ENCODE measurements at places on chromosomes 7 and 10.

DNA sequence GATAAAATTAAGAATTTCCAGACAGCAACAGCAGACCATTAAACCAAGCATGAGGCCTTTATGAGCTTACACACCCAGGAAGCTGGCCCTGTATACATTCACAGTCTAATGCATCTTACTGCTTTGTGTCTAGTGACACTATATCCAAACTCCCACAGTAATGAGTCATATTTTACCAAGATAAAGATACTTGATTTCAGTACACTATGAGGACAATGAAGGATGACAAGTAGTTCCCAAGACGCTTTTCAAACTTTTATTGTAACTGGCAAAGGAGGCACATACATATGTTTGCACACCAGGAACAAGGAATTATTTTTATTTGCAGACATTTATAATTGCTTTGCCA, 148.0 kb downstream of the TSPAN12 start:
- DNase-seq, result no peak

DNA sequence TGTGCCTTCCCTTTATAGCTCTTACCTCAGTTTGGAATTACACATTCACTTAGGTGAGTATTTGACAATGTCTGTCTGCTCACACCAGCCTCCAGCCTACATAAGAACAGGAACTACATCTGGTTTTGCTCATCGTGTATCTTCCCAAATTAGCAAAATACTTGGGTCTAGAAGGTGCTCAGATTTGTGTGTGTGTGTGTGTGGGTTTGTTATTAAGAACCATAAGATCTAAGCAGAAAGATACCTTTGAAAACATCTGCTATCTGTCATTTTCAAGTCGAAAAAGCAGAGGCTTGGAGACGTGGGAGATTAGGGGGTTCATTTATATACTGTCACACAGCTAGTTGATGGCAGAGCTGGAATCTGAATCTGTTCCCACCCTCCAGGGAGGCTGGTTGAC, 14.8 kb upstream of the LAMB4 start:
- no peak for DNase-seq

- DNase-seq, result no peak
Measured at GRCh38 chr7:150339409-150339809, 2.0 kb downstream of the RARRES2 start.

GRCh38 chr10:75019370-75019769, 92.1 kb upstream of the SAMD8 start:
- no peak for DNase-seq

DNA sequence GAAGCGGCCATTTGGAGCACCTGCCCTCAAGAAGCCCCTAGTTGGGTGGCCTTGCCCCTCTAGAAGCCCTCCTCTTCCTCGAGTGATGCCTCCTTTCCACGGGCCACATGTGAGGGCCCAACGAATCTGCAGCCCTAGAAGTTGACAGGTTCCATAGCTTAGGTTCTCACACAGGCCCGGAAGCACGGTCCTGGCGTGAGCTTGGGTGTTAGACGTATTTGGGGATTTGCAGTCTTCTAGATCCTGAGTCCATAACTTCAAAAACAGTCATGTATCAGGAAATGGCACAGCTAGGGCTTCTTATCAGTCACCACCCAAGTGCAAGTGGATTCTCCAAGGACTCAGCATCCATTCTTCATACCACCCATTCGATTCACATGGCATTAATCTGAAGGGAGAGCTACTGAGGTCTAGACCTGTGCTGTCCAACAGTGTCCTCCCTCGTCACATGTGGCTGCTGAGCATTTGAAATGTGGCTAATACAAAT, 477 bp upstream of the FBXW4 start:
- DNase-seq, result no peak

DNA sequence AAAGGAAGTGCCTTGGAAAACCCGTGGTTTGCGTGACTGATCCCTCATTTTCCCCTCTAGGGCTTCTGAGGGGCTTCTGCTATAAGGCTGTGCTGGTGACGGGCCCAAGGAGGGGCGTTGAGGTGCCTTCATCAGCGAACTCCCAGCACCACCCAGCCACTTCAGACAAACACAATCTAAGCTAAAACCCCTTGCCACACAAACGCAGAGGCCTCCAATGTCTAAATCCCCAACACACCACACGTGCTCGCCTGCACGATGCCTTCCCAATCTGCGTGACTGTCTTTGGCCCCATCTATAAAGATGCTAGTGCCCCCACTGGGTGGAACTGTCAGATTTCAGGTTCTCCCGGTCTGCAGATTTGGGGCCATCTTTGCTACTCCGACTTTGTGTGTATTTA, 4.1 kb upstream of the GAD2 start:
- DNase-seq, result no peak

DNA sequence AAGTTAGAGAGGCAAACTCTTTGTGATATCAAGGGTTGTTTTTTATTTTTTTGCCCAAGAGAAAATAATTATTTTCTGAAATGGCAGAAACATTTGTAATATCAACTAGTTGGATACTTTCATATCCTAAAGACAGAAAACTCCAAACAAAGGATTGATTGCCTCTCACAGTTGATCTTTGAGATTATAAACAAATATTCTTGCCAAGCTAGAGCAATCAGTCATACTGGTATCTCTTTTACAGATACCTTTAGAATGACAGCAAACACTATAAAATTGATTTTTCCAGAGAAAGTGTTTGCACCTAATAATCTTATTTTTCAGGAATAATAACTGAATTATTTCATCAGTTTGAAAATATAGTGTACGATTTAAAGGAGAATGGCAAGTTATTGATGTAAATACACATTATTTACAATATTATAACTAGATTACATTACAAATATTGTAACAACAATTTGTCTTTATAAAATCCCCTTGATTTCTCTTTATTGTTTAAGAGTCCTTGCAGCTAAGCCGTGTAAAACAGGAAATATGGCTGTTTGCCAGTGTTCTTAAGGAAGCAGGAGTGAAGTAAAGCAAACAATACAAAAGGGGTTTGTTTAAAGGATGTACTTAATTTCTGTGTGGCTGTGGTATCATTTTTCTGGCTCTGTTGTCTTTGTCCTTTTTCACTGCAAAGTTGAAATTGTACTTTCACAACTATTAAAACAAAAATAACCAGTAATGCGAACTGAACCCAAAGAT, 58.4 kb downstream of the MAPK8 start:
- no peak for DNase-seq

- no peak for DNase-seq
Measured at GRCh38 chr7:157442993-157443831, 106.4 kb downstream of the DNAJB6 start.
